Stimulated activated naive B cell treated with anti-CD40 and anti-IgM and Interleukin-4, amounts not matched to agents 10 μg/mL and 1 μg/mL and 100 μg/mL, for 72 hours (primary cell): ENCODE measurements at places on chromosomes 4 and X.

- H3K27ac ChIP-seq, result no peak overlapping the region
- no peak overlapping the region for H3K4me3 ChIP-seq
- DNase-seq, result no peak
- H3K4me1 ChIP-seq, result no peaks in the 10 kb centered on the region
These were observed 81.8 kb upstream of the RBPJ start for GRCh38 chr4:26238778-26239679.

DNA sequence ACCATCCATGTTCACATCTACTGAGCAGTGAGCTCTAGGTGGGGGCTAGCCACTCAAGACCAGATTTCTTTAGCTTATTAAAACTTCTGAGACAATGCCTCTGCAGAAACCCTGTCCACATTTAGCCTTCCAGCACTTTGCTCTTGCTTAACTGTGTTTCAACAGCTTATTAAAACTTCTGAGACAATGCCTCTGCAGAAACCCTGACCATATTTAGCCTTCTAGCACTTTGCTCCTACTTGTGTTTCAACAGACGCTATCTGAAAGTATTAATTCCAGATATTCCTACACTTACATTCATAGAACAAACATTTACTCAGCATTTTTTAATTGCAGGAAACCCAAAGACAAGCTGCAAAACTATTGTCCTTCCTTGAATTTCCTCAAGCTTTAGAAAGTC, 91.9 kb downstream of the SEL1L3 start:
- H3K27ac ChIP-seq, result peak overlapping the region; percentile 39
- no peak overlapping the region for H3K4me3 ChIP-seq
- peaks cover 3% of the 10 kb centered on the region for H3K4me1 ChIP-seq
- peaks cover 60% of the 10 kb centered on the region for H3K36me3 ChIP-seq
- no peaks in the 10 kb centered on the region for H3K27me3 ChIP-seq

DNA sequence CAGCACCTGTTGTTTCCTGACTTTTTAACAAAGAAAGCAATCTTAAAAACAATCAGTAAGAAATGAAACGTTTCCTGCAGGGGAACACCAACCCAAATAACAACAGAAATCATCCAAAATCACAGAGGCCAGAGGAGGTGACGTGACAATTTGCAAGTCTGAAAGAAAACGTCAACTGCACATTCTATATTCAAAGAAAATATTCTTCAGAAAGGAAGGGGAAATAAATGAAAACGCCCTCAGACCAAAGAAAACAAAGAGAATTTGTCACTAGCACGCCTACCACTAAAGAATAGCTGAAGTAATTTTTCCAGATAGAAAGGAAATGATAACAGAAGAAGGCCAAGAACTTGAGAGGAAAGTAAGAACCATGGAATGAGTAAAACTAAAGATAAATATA, 74.4 kb downstream of the CASP3 start:
- no peak overlapping the region for H3K4me3 ChIP-seq
- no peak overlapping the region for H3K27ac ChIP-seq
- H3K27me3 ChIP-seq, result no peaks in the 10 kb centered on the region
- H3K4me1 ChIP-seq, result no peaks in the 10 kb centered on the region
- no peaks in the 10 kb centered on the region for H3K36me3 ChIP-seq

DNA sequence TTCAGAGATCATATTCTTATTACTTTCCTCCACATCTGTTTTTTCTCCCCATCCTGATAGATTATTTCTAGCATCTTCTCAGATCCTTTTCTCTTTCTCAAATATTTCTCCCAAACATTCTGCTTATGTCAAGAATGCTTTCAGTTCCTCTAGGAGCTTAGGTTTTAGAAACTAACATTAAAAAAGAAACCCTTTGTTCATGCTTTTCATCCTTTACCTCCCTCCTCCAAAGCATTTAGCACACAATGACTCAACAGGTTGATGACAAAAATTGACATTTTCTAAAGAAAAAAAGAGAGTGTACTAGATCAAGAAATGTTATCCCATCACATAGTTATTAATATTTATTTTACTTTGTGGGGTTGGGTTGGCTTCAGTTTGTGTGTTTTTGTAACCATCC, 16.5 kb upstream of the ALB start:
- no peak for DNase-seq
- H3K27ac ChIP-seq, result peak overlapping the region; percentile 59
- H3K4me1 ChIP-seq, result no peaks in the 10 kb centered on the region

- H3K4me1 ChIP-seq, result peaks cover 37% of the 10 kb centered on the region
- DNase-seq, result no peak
- peaks cover 5% of the 10 kb centered on the region for H3K27me3 ChIP-seq
- no peak overlapping the region for H3K4me3 ChIP-seq
- no peak overlapping the region for H3K27ac ChIP-seq
- H3K36me3 ChIP-seq, result no peaks in the 10 kb centered on the region
These were observed 206.0 kb downstream of the BCOR start for GRCh38 chrX:39891781-39892180.

DNA sequence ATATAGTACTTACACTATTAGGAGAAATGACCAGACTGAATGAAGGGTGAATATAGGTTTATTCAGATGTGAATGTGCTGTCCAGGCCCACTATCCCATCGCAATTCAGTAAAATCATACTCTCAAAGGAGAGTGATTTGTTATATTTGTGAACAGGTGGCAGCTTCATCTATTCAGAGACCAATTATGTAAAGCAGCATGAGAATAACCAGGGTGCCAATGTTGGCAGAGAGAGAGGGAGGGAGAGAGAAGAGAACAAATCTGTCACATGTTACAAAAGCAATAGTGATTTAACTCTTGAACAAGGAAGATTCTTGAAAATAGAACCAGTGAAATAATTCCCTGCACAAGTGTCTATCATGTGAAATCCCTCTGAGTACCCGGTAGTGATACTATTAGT, 38.9 kb upstream of the TLL1 start:
- H3K27me3 ChIP-seq, result no peaks in the 10 kb centered on the region
- DNase-seq, result no peak
- no peak overlapping the region for H3K4me3 ChIP-seq
- no peaks in the 10 kb centered on the region for H3K4me1 ChIP-seq
- no peaks in the 10 kb centered on the region for H3K36me3 ChIP-seq
- H3K27ac ChIP-seq, result no peak overlapping the region

- H3K4me3 ChIP-seq, result no peak overlapping the region
- DNase-seq, result no peak
- H3K36me3 ChIP-seq, result no peaks in the 10 kb centered on the region
These were observed 268.6 kb upstream of the SLIT2 start for GRCh38 chr4:19983072-19983471.

- peaks cover 26% of the 10 kb centered on the region for H3K36me3 ChIP-seq
- no peak overlapping the region for H3K4me3 ChIP-seq
- no peaks in the 10 kb centered on the region for H3K27me3 ChIP-seq
- no peak for DNase-seq
- H3K27ac ChIP-seq, result no peak overlapping the region
These were observed 6.9 kb downstream of the CTBP1 start for GRCh38 chr4:1241936-1242505.

GRCh38 chrX:70033348-70034051, 16.2 kb downstream of the AWAT2 start:
- peaks cover 8% of the 10 kb centered on the region for H3K4me1 ChIP-seq
- H3K27me3 ChIP-seq, result peaks cover 33% of the 10 kb centered on the region
- no peaks in the 10 kb centered on the region for H3K36me3 ChIP-seq

GRCh38 chr4:186726426-186727168, 2.9 kb upstream of the FAT1 start:
- peaks cover 72% of the 10 kb centered on the region for H3K27me3 ChIP-seq
- DNase-seq, result no peak
- H3K4me3 ChIP-seq, result peak overlapping the region; percentile 46
- peak overlapping the region; percentile 90 for H3K27ac ChIP-seq
- H3K36me3 ChIP-seq, result no peaks in the 10 kb centered on the region

- no peaks in the 10 kb centered on the region for H3K36me3 ChIP-seq
- no peak overlapping the region for H3K27ac ChIP-seq
- DNase-seq, result no peak
- H3K4me1 ChIP-seq, result no peaks in the 10 kb centered on the region
- no peaks in the 10 kb centered on the region for H3K27me3 ChIP-seq
These were observed 508.6 kb upstream of the EPHA5 start for GRCh38 chr4:66178906-66179305.

GRCh38 chr4:184283659-184284335, 66.1 kb upstream of the ENPP6 start:
- peaks cover 8% of the 10 kb centered on the region for H3K36me3 ChIP-seq
- no peaks in the 10 kb centered on the region for H3K27me3 ChIP-seq
- H3K4me1 ChIP-seq, result peaks cover 64% of the 10 kb centered on the region
- no peak for DNase-seq
- peak overlapping the region; percentile 96 for H3K27ac ChIP-seq
- peak overlapping the region; percentile 67 for H3K4me3 ChIP-seq

- DNase-seq, result no peak
- no peak overlapping the region for H3K27ac ChIP-seq
- H3K27me3 ChIP-seq, result no peaks in the 10 kb centered on the region
- H3K36me3 ChIP-seq, result peaks cover 28% of the 10 kb centered on the region
These were observed 18.6 kb downstream of the TBC1D1 start for GRCh38 chr4:37909332-37910090.

GRCh38 chrX:34654696-34655490, 2.2 kb downstream of the TMEM47 start:
- no peak overlapping the region for H3K4me3 ChIP-seq
- no peaks in the 10 kb centered on the region for H3K36me3 ChIP-seq
- DNase-seq, result no peak
- peaks cover 25% of the 10 kb centered on the region for H3K27me3 ChIP-seq
- peaks cover 9% of the 10 kb centered on the region for H3K4me1 ChIP-seq

DNA sequence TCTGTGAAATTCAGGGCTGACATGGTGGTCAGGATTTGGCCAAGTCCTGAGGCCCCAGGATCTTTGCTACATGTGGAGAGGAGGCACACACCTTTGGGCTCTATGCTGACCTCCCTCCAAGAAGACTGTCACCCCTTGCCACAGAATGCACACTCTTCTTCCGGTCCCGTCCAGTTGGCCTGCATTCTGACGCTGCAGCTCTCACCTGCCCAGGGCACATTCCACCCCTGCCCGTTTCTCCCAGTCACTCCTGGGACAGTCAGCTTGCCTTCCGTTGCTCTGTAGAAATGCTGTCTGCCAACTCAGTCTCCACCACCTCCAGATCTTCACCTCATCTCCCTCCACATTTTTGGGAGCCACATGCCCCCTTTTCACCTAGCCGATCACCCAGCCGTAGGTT, 76.7 kb downstream of the SHROOM2 start:
- no peaks in the 10 kb centered on the region for H3K36me3 ChIP-seq
- no peak overlapping the region for H3K4me3 ChIP-seq
- no peak overlapping the region for H3K27ac ChIP-seq
- H3K4me1 ChIP-seq, result peaks cover 10% of the 10 kb centered on the region

DNA sequence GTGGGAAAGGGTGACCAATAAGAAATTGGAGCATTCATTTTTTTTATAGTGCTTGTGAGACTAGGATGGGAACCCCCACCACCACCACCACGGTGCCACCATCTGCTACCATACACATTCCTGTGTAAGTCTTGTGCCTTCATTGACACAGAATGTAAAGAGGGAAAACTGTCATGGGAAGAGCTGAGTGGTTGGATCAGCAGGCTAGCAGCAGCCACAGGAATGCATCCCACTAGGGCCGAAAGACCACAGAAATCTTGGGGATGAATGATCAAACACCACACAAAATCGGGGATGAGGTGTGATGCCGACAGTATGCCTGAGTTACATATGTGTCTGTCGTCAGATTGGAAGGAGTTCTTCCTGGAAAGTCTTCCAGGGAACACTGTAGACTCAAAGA, 69.2 kb downstream of the SRPX start:
- no peaks in the 10 kb centered on the region for H3K4me1 ChIP-seq
- no peaks in the 10 kb centered on the region for H3K36me3 ChIP-seq
- H3K27ac ChIP-seq, result no peak overlapping the region
- no peak for DNase-seq

GRCh38 chr4:41069257-41069656, 145.1 kb downstream of the APBB2 start:
- H3K27ac ChIP-seq, result no peak overlapping the region

GRCh38 chr4:42284030-42284429, 113.3 kb upstream of the SHISA3 start:
- DNase-seq, result no peak
- peaks cover 8% of the 10 kb centered on the region for H3K4me1 ChIP-seq
- H3K27me3 ChIP-seq, result peaks cover 17% of the 10 kb centered on the region
- H3K4me3 ChIP-seq, result no peak overlapping the region
- no peaks in the 10 kb centered on the region for H3K36me3 ChIP-seq

DNA sequence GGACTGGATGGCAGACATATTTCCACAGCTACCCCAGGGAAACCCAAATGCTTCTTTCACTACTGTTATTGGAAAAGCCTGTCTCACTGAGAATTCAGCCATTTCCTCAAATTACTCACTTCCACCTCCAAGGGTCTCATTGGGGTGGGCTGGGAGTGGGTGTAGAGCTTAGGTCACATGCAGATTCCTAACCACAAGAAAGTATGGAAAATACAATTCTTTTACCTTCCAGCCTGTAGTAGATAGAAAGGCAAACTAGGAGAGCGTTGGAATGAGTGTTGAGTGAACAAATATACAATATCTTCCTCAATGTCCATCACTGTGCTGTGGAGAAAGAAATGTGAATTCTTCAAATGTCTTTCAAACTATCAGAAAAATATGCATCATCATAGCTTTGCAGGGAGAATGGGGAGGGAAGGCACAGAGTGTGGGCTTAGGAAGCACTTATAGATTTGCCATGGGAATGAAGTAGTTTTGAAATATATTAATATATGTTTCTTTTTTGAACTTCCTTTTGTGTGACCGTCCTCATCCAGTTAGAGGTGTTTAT, 245.3 kb upstream of the JADE1 start:
- H3K36me3 ChIP-seq, result no peaks in the 10 kb centered on the region
- no peak overlapping the region for H3K4me3 ChIP-seq
- H3K4me1 ChIP-seq, result peaks cover under 1% of the 10 kb centered on the region
- H3K27ac ChIP-seq, result no peak overlapping the region

GRCh38 chr4:174707051-174707676, 121.9 kb downstream of the GLRA3 start:
- no peak overlapping the region for H3K27ac ChIP-seq
- DNase-seq, result no peak
- H3K27me3 ChIP-seq, result no peaks in the 10 kb centered on the region
